ENCODE measurements at places on chromosomes 11 and 22.
A peak's percentile ranks its signal among the peaks of the same experiment; 100 is the strongest.

DNA sequence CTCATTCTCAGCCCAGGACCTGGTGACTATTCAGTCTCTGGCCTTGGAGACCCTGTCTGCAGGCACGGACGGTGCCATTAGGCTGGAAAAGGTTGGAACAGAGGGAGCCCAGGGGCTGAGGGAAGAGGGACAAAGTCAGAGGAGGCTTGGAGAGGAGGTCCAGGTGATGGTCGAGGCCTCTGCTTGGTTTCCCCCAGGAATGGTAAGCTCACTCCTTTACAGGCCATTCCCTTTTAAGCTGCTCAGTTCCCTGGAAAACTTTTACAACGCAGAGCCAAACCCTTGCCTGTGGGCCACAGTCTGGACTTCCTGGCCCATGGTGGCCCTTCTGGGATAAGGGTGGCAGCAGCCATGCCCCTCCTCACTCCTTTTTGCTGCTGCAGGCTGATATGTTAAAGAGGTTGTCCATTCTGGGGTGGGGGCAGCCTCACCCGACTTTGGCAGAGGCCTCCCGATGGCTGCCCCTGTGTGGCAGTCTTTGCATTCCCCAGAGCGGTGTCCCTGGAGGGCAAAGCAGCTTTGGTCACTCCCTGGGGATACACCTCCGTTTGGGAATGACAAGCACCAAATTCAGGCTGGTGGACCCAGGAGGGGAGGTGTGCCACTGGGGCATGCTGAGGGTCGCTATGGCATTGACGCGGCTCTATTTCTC lies 34.0 kb upstream of the RFPL3 start:
- DNase-seq: no peak

GRCh38 chr11:27081056-27081455 lies 40.4 kb downstream of the BBOX1 start:
- DNase-seq: peak; percentile 70

- no peak for DNase-seq
Observed at GRCh38 chr11:32891657-32892354, 805 bp upstream of the QSER1 start.

DNA sequence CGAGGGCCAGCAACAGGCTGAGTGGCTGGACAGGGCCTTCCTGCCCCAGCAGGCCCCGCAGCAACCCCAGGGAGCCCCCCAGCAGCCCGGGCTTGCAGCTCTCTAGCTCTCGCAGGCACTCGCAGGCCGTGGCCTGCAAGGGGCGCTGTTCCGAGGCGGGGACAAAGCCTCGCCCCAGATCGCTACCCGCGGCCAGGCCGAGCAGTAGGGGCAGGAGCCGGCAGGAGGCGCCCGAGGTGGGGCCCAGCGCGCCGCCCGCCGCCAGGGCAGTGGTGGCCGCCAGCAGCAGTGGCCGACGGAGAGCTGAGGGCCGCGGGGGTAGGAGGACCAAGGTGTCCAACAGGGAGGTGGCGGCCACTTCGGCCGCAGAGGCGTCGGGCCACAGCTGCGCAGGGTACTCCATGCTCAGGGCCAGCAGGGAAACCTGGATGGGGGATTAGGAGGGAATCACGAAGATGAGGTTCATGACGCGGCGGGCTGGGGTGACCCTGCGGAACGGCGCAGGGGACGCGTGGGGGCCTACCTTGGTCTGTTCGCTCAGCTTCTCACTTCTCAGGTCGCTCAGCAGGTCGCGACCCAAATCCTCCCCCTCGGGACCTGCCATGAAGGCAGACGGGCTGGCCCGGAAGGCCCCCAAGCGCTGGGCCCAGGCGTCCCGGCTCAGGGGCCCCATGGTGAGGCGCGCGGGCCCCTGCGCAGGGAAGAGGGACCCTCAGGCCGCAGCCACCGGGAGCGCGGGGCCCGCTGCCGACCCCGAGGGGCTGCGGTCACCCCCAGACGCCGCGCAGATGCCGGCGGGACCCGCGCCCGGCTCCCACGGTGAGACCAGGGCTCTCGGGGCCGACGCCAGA lies 632 bp downstream of the AP5B1 start:
- peak; percentile 94 for DNase-seq

DNA sequence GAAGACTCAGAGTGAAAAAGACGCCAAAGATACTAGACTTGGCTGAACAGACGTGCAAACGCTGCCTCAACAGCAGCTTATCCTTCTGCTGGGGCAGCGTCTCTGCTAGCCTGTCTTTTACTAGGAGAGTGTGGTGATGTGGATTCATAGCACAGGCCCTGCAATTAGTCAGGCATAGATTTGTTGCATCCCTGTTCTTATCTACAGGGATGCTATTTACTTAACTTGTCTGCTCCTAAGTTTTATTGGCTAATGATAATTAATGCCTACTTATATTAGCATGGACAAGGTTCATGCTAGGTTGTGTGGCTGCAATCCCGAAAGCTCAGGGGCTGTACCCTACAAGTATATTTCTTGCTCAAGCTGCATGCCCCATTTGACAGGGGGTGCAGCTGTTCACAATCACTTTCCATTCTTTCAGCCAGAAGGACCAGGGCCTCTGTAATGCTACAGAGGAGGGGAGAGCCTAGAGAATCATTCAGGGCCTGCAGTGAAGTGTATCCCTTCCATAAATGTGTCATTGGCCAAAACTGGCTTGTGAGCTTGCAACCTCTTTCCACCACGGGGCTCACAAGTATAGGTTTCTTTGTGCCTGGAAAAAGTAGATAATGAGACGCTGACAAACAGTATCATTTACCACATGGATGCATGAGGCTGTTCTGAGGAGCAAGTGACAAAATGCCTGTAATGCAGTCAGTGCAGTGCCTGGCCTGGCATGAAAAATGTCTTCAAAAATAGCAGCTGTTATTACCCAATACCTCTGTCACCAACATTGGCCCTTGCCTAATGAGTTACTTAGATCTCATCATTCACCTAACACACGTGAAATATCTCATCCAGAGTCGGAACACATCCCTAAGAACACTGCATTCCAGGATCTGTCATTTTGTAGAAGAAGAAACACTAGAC lies 685.8 kb upstream of the API5 start:
- no peak for DNase-seq

DNA sequence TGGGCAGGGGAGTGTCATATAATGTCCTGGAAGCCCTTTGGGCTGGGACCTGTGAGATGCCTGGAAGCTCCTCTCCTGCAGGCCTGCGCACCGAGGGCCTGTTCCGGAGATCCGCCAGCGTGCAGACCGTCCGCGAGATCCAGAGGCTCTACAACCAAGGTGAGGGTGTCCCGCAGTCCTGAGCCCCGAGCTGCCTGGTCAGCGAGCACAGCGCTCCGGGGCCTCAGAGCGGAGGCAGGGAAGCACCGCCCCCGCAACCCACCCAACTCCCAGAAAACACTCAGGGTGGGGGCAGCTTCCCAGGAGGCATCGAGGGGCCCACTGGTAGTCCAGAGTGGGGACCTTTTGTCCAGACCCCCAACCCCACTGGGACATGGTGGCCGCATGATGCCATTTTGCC lies 95.5 kb downstream of the ARHGAP8 start:
- no peak for DNase-seq

DNA sequence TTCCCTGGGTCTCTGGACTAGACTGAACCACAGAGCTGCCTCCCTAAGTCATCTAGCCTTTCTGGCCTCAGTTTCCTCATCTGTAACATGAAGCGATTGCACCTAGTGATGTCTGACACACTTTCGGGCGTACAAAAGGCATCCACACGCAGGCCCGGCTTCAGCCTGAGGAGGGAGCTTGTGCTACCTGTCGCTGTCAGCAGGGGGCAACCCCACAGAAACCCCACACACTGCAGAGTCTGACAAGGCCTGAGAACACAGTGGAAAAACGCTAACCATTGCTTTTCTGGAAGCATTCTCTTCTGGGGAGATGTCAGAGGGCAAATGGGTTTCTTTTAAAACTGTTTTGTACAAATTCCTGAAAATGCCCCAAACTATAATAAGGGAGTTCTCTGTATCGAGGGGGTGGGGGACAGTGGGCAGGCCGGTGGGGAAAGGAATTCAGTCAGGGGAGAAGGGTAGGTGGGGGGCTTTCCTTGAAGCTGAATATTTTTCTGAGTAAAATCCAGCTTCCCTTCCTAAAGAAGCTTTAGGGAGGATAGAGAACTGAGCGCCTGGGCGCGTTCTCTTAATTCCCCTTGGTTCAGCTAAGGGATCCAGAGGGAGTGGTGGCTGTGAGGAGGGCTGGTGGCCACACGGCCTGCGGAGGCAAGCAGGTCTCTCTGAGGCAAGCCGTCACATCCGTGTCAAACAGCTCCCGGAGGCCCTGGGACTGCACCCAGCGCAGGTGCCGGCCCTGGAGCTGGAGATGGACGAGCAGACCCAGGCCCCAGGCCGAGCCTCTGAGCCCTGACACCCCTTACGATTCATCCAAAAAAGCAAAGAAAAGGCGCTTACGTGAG lies 533 bp downstream of the ELF5 start:
- DNase-seq: peak; percentile 37

GRCh38 chr11:8081591-8082250 lies 710 bp downstream of the TUB start:
- DNase-seq: peak; percentile 58

DNA sequence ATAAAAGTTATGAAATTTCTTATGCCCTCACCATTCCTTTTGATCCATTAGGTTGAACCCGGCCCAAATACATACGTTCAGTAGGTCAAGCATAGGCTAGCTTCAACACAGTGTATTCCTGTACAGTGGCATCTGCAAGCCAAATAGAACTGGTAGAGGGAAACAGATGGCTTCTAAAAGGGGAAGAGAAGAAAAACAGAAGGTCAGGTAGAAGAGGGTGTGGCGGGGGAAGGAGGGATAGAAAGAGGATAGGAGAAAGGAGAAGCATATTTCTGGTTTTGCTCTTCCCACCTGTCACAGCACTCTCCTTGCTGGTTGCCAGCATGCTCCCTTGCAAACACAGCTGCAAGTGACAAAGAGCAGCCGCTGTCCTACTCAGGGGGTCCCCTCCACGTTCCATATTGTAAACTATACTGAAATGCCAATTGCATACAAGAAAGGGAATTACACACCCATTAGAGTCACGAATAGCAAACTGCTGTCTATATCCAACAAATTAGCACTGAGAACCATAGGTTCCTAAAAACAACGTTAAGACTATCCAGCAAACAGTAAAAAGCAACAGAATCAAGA lies 71.8 kb downstream of the PHF21A start:
- DNase-seq: no peak

GRCh38 chr22:23193196-23193827 lies 13.0 kb downstream of the BCR start:
- DNase-seq: no peak

- no peak for DNase-seq
Observed at GRCh38 chr11:126357055-126357962, 1.8 kb downstream of the ST3GAL4 start.

GRCh38 chr11:110921742-110922521 lies 209.7 kb upstream of the ARHGAP20 start:
- DNase-seq: peak; percentile 56

- DNase-seq: no peak
Observed at GRCh38 chr11:103910721-103911120, 125.7 kb upstream of the DDI1 start.

DNA sequence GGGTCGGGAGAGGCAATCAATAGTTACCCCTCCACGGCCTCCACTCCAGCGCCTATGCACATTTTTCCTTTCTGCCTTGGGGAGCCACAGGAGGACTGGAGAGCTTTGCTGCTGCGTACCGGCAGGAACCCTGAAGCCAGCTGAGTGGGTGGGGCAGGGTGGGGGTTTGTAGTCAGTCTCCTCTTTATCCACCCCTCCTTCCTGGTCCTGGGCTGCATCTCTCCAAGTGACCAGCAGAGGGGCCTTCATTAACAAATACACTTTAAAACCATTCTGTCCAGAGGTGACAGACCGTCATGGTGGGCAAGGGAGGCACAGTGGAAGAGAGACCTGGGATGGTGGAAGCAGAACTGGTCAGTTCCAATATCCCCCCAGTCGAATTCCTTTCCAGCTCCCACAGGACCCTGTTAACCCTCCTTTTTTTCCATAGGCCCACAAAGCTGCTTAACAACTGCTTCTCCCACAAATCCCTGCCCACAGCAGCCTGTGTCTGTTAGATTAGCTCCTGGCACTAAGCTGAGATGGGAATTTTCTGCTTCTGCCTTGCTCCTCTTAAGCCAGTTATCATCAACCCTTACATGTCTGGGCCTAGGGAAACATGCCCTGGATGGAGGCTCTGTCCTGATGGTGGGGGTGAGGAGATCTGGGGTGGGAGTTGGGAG lies 3.9 kb upstream of the ABCG4 start:
- DNase-seq: peak; percentile 77

GRCh38 chr11:80898910-80899309 lies 1458.1 kb upstream of the TENM4 start:
- DNase-seq: no peak

DNA sequence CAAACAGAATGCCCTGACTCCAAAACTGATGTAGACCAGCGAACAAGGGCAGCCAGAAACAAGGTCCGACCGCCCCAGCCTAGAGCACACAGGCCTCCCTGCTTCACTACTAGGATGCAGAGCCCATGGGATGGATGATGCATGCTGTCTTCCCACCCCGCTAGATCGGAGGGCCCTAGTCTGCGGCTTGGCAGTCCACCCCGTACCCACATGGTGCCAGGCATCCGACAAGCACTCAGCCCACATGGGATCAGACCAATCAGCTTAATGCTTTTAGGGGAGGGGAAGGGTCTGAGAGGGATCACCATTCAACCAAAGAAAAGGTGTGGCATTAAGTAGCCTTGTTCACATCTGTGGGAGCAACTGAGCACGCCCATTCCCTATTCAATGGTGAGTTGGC lies 30.6 kb downstream of the PISD start:
- no peak for DNase-seq

GRCh38 chr22:37187891-37188761 lies at the start of gene C1QTNF6:
TSS of gene C1QTNF6 (minus strand) at chr22:37188247. CDS start at chr22:37188213, 34 bp downstream.
- peak; percentile 67 for DNase-seq

DNA sequence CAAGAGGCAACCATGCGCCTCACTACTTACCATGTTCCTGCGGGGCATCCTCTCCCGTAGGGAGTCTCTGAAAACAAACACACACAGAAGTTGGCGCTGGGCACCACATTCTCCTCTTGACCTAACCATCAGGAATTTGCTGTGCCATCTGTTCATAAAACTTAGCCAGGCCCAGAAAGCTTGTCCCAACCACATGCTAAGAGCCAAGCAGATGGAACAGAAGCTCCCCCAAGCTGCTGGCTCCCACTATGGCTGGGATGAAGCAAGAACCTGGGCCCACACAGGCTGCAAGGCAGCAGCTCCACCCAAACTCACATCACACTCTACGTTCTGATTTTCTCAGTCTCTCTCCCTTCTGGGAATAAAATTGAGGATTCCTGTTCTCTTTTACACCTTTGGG lies 17.4 kb downstream of the HPS4 start:
- peak; percentile 73 for DNase-seq

GRCh38 chr11:95661162-95661561 lies 128.4 kb downstream of the FAM76B start:
- no peak for DNase-seq

DNA sequence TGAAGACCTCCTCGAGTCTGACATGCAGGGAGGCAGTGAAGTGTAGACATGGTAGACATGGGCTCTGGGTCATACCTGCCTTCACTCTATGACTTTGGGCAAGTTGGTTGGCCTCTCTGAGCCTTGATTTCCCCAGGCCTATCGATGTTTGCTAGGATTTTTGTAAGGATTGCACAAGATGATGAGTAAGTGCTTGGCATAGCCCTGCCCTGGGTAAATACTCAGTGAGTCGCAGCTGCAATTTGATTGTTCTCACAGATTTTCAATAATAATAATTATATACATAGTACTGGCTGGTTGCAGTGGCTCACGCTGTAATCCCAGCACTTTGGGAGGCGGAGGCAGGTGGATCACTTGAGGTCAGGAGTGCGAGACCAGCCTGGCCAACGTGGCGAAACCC lies 18.1 kb downstream of the MCM5 start:
- peak; percentile 51 for DNase-seq
